RWPE2 (cell line): ENCODE measurements at places on chromosomes 16 and 17.

- DNase-seq = no peak
These were observed 25.9 kb downstream of the BRIP1 start for GRCh38 chr17:61837175-61838051.

- no peak for DNase-seq
These were observed 4.7 kb downstream of the KRT37 start for GRCh38 chr17:41419716-41420115.

DNA sequence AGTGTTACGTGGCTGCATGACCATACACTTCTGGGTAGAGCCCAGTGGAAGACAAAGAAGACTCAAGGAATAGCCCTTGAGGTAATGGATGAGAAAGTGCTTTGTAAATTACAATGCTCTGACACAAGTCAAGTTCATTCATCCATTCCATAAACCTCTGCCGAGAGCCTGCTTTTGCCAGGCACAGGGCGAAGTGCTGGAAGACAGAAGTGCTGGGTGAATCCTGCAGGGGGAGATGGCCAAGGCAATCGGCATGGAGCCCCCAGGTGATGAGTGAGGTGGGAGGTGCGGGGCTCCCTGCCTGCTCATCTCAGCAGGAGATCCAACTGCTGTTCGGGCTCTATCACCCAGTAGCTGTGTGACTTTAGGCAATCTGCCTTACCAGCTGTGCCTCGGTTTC lies 2.8 kb upstream of the SOCS3 start:
- no peak for DNase-seq

DNA sequence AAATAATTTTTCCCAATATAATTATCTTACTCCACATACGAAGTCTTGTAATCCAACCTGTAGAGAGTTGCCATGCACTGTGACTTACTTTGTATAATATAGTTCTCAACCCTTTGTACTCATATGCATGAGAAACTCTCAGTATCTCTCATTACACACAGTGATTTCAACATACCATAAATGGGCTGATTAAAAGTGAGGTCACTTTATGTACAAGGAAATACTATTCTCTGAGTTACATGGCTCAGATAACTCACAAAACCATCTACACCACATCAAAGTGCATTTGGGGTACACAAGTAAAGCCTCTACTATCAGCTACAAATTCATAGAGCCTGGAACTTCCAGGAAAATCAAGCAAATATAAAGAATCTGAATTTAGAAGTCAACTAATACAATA lies 27.9 kb downstream of the SLFN12 start:
- no peak for DNase-seq

DNA sequence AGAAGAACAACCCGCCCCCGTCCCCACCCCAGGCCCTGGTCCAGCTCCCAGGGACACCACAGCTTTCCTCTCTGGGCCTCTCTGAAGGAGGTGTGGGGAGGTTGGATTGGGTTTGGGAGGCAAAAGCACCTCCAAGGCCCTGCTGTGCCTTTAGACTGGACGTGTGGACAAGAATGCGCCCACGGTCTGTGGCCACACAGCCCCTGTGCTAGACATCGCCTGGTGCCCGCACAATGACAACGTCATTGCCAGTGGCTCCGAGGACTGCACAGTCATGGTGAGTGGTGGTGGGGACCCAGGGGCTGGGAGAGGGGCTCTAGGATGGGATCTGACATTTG lies 3.0 kb downstream of the CORO1A start:
- DNase-seq = peak; percentile 49

- DNase-seq = no peak
These were observed 203.7 kb downstream of the LGALS9B start for GRCh38 chr17:20263595-20263994.

DNA sequence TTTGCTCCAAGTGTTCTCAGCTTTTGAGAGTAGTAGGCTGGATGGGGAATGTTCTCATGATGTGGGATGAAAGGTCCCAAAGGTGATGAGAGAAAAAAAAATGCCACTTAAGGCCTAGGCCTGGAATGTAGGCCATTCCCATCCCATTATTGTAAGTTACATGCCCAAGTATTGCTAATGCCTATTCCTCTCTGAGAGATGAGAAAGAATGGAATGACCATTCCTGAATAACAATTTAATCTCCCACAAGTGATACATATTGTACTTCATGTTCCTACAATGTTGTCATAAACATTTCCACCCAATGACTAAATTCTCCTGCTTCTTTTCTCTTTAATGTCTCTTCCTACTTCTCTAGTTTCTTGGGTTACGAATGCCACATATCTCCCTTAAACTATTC lies 102.8 kb upstream of the KCNJ16 start:
- DNase-seq = no peak

- DNase-seq = no peak
These were observed 68.8 kb downstream of the ZNF18 start for GRCh38 chr17:11928436-11928835.

GRCh38 chr16:79175286-79176057 lies 425.1 kb downstream of the MAF start:
- no peak for DNase-seq

GRCh38 chr17:41352597-41353366 lies 2.2 kb upstream of the KRT33A start:
- DNase-seq = no peak
